ENCODE measurements at places on chromosomes 12 and 14.

DNA sequence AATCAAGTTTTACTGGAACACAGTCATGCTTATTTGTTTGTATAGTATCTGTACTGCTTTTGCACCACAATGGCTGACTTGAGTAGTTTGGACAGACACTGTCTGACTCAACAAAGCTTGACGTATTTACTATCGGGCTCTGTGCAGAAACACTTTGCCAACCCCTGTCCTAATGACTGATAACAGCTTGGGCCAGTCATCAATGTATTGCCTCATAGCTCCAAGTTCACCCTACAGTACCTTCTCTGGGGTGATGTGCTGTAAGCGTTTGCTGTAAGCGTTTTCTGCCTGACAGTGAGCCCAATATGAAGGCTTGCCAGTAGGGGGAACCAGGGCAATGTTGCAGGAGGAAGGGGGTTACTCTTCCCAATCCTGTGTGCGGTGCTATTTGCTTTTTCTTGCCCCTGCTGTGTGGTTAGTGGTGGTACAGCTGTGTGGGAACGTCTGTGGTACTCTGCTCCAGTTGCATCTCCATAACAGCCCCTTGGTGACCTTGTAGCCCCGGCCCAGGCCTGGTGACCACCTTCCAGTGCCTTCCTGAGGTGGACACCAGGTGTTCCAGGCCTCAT is 5.4 kb upstream of the CCDC177 start:
- peak; percentile 35 for DNase-seq

GRCh38 chr12:13347241-13348043 is 150.9 kb downstream of the EMP1 start:
- DNase-seq = peak; percentile 93

- peak; percentile 11 for DNase-seq
Observed at GRCh38 chr14:74314576-74314975, 11.8 kb upstream of the ABCD4 start.

DNA sequence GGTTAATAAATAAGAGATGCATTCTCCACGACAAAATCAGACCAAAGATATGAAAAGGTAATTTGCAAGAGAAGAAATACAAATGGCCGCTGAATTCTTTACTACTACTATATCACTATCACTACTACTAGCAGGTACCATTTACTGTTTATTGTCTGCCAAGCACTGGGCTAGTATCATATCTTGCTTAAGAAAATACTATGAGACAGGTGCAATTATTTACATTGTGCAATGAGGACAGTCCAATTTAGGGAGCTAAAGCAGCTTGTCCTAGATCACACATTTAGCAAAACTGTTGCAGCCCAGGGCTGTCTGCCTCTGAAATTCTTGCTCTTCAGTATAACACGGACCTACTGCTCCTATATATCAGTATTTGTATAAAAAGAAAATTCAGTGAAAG is 52.8 kb downstream of the CRADD start:
- DNase-seq = no peak

DNA sequence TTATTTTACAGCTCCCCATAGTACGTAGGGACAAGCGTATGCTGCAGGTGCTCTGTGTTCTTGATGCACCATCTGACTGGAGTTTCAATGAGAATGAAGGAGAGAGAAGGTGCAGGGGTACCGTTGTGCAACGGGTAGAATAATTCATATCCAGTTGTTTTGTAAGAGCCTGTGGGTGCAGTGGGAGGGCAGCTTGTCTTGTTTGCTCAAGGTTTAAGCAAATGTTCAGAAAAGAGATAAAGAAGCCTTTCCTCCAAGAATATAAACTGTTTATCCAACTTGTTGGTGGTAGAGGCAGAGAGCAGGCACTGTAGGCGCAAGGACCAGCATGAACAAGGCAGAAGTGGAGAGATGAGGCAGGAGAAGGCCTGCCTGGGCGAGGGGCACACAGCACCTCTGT is 64.2 kb downstream of the ADCK1 start:
- no peak for DNase-seq

- DNase-seq = no peak
Observed at GRCh38 chr12:107133462-107133861, 40.1 kb upstream of the CRY1 start.

DNA sequence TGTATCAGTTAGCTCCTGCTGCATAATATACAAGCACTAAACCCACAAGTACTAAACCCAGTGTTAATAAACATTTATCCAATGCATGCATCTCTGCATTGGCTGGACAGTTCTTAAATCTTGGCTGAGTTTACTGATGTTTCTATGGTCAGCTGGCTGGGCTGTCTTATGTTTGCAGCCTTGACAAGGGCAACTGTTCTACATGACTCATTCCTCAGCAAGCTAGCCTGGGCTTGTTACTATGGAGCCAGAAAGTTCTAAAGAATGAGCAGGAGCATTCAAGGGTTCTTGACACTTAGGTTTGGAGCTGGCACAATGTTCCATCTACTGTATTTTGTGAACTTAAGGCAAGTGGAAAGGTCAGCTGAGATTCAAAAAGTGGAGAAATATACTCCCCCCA is 199.1 kb downstream of the GLT1D1 start:
- DNase-seq = no peak

GRCh38 chr14:105126981-105127329 is 41.6 kb downstream of the JAG2 start:
- no peak for DNase-seq

DNA sequence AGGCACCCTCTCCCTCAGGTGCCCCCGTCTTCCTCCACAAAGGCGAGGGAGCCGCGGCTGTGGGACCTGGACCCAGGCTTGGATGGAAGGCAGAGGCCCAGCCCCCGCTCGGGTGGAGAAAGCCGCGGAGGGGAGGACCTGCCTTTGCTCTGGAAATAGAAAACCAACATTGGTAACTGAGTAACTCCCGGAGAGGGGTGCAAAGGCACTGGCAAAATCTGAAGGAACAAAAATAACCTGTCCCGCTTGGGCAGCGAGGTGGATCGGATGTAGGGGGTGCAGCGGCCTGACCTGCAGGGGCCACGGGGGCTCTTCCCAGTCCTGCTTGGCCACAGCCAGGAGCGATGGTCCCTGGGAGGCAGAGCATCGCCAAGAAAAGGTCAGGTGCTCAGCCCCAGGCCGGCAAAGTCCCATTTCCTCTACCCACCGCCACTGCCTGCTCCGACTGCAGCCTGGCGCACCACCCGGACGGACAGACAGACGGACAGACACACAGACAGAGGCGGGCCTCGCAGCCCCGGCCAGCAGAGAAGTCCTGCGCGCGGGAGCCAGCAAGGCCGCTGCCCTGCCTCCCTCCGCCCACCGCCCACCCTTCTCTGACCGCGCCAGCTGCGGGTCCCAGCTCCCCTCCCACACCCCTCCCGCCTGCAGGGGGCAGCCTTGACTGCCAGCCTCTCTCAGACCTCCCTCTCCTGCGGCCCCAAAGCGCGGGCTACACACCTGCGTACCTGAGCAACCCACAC is 21.4 kb upstream of the TMEM106C start:
- no peak for DNase-seq

DNA sequence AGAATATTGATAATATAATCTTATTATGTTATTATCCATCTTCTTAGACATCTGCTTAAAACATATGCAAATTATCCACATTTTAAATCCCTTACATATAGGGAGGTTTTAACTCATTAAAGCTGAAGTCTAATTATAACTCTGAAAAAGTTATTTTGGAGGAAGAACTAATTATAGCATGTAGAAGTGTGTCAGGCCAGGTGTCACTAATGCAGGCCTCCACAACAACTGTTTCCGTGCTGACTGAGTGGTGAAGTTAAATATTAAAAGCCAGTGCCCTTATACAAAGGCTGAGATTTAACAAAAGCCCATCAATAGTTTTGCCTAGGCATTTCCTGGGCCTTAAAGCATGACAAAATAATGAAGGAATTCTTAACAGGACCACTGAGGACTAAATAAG is 157.4 kb downstream of the LRRK2 start:
- DNase-seq = no peak

DNA sequence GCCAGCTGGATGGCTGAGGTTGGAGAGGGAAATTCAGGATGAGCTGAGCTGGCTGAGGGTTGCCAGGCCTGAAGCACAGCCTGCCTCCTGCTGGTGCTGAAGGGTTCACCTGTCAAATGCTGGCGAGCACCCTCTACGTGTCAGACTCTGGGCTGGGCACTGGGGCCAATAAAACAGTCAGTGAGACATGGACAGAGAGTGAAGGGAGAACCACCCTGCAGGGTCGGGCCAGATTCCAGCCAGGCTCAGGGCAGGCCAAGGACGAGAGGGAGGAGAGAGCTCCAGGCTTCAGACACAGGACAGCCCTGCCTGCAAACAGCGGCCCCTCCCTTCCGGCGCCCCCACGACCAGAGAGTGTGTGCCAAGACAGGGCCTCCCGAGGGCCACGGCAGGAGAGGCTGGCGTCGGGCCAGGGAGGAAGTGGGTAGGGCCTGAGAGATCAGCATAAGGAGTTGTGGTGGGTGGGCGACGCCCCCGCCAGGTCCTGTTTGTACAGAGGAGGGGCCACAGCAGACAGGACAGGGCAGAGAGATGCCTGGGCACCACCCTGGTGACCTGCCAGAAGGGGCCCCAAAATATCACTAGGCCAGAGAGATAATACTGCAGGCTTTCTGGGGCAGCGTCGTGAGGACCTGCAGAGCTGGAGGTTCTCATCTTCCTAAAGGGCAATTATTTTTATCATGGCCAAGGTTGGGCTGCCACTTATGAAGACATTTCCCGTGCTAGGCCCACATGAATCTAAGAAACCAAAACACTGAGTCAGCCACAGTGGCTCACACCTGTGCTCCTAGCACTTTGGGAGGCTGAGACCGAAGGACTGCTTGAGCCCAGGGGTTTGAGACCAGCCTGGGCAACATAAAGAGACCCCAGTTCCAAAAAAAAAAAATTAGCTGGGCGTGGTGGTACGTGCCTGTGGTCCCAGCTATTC is 73.1 kb upstream of the GPR68 start:
- no peak for DNase-seq

DNA sequence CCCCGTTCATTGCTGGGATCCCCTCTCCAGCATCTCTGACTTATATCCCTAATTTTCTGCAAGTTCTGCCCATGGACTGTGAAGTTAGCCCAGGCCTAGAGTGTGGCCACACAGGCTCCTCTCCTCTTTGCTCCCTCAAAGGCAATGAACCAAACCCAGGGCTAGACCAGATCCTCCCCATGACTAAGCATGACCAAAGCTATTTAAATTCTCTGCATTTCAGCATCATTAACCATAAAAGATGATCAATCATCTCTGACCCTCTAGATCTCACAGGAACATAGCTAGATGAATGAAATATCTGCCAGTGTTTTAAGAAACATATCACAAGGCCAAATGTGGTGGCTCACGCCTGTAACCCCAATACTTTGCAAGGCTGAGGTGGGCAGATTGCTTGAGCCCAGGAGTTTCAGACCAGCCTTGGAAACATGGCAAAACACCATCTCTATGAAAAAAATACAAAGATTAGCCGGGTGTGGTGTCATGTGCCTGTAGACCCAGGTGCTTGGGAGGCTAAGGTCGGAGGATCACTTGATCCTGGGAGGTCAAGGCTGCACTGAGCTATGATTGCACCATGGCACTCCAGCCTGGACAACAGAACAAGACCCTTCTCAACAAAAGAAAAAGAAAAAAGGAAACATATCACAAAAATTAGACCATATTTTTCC is 2.2 kb upstream of the KRT3 start:
- DNase-seq = peak; percentile 84

DNA sequence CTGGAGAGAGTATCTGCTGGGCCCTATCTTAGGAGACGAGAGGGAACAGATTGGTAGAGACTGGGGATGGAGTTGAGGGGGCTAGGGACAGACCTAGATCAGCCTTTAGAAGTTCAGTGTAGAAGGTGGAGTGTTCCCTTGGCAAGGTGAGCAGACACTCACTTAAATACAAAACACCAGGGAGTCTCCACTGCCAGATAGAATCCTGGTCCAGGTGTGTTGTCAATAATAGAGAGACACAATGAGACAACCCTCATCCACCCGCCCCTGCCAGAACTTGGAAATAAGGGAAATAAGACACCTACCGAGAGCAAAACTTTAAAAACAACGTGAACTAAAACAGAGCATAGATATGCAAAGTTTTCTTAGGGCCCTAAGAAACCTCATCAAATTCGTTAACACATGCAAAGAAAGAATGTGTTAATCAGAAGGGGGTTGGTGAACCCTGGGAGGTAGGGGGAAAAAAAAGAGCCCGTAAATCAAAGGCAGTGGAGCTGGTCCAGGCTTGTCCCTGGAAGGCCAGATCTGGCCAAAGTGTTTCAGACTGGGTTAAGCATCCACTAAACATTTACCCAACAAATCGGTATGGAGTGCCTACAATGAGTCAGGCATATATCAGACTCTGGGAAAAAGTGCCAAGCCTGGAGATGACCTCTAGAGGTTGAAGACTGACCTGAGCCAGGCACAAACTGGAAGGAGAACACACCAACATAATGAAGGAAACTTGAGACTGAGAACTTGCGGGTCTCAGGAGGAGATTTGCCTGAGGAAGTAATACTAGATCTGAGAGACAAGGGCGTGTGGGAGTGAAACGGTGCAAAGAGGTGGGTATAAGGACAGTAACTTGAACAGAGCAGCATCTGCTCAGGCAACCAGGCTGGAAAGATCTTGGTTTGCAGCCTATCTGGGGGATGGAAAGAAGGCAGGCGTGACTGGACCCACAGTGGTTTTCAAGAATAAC is 37.0 kb upstream of the OTX2 start:
- no peak for DNase-seq

GRCh38 chr12:49059299-49060171 is 1.1 kb downstream of the KMT2D start:
- DNase-seq = no peak

DNA sequence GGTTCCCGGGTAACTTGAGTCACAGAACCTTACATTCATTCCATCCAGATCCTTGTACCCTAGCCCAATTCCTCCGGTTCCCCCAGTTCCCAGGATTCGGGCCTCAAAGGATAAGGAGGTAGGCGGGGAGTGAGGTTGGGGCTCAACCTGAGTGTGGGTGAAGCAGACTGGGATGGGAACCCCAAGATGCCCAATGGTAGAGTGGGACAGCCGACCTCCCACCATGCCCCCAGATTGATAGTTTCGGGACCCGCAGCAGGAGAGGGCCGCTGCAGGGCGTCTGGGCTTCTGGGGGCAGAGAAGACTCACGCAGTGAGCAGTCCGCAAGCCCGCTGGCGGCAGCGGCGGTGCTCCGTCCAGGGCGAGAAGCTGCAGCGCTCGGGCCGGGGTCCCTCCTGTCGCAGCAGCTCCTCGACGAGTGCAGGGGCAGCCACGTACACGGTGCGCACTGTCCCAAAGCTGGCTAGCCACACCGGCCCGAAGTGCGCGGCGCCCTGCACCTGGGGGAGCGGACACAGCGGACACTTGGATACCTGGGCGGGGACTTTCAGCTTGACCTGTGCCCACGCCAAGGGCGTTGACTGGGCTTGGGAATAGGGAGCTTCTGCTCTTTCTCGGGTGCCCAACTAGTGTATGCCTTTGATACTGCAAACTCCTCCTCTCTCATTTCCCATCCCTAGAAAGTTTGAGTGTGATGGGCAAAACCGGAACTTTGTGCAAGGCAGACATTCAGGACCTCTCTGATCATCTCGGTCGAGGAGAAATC is 997 bp downstream of the CYP27B1 start:
- DNase-seq = no peak

- DNase-seq = no peak
Observed at GRCh38 chr14:90295870-90296516, 35.7 kb downstream of the NRDE2 start.

- no peak for DNase-seq
Observed at GRCh38 chr12:40032433-40033241, 73.2 kb downstream of the SLC2A13 start.

Measured in kidney glomerular epithelial cell (primary cell).